ENCODE measurements at places on chromosomes 11 and 22. TPM values are rescaled to one million over a fixed set of nuclear protein-coding genes. Genes with fewer than 3 reads are reported as not detected.

LRRC55 gene
- not detected for total RNA-seq

NXPE4 gene
- total RNA-seq = not detected

C11orf54 gene
- total RNA-seq = 45.7 TPM

RTN4R gene
- total RNA-seq = 0.66 TPM

SMIM38 gene
- total RNA-seq = 8.9 TPM

GRCh38 chr11:120539667-120540369 is 28.3 kb downstream of the GRIK4 start:
- H3K27me3 ChIP-seq = no peaks in the 10 kb centered on the region
- H3K4me1 ChIP-seq = no peaks in the 10 kb centered on the region
- no peak overlapping the region for H3K4me3 ChIP-seq
- H3K27ac ChIP-seq = no peak overlapping the region

DNA sequence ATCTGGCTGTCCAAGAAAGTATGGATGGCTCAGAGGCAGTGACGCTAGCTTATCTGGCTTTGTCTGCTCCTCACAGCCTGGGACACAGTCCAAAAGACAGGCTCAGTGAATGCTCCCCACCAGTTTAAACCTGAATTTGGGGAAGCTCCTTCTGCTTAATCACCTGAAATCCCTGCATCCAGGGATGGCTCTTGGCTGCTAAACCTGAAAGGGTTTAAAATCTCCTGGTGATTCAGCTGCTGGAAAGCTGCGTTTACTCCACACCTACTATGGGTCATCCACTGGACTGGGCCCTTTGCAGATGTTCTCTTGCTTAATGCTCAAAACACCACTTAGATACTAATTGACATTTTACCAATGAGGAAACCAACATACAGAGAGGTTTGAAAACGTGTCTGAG is 302.0 kb upstream of the NARS2 start:
- H3K4me3 ChIP-seq = no peak overlapping the region
- DNase-seq = no peak
- no peaks in the 10 kb centered on the region for H3K36me3 ChIP-seq
- no peaks in the 10 kb centered on the region for H3K27me3 ChIP-seq
- H3K4me1 ChIP-seq = no peaks in the 10 kb centered on the region

- H3K27ac ChIP-seq = no peak overlapping the region
- H3K4me3 ChIP-seq = no peak overlapping the region
- no peak for DNase-seq
- H3K4me1 ChIP-seq = no peaks in the 10 kb centered on the region
- H3K36me3 ChIP-seq = no peaks in the 10 kb centered on the region
- H3K27me3 ChIP-seq = no peaks in the 10 kb centered on the region
These were observed 52.5 kb upstream of the CLDN5 start for GRCh38 chr22:19576460-19577421.

- H3K4me3 ChIP-seq = peak overlapping the region; percentile 99
- no peaks in the 10 kb centered on the region for H3K27me3 ChIP-seq
- peaks cover 42% of the 10 kb centered on the region for H3K4me1 ChIP-seq
- H3K27ac ChIP-seq = peak overlapping the region; percentile 89
These were observed 781 bp downstream of the NECTIN1 start for GRCh38 chr11:119728211-119728626.

GRCh38 chr11:109264128-109264527 is 157.9 kb upstream of the C11orf87 start:
- H3K4me1 ChIP-seq = no peaks in the 10 kb centered on the region
- DNase-seq = peak; percentile 14
- no peaks in the 10 kb centered on the region for H3K27me3 ChIP-seq
- no peaks in the 10 kb centered on the region for H3K36me3 ChIP-seq
- no peak overlapping the region for H3K27ac ChIP-seq
- H3K4me3 ChIP-seq = no peak overlapping the region

DNA sequence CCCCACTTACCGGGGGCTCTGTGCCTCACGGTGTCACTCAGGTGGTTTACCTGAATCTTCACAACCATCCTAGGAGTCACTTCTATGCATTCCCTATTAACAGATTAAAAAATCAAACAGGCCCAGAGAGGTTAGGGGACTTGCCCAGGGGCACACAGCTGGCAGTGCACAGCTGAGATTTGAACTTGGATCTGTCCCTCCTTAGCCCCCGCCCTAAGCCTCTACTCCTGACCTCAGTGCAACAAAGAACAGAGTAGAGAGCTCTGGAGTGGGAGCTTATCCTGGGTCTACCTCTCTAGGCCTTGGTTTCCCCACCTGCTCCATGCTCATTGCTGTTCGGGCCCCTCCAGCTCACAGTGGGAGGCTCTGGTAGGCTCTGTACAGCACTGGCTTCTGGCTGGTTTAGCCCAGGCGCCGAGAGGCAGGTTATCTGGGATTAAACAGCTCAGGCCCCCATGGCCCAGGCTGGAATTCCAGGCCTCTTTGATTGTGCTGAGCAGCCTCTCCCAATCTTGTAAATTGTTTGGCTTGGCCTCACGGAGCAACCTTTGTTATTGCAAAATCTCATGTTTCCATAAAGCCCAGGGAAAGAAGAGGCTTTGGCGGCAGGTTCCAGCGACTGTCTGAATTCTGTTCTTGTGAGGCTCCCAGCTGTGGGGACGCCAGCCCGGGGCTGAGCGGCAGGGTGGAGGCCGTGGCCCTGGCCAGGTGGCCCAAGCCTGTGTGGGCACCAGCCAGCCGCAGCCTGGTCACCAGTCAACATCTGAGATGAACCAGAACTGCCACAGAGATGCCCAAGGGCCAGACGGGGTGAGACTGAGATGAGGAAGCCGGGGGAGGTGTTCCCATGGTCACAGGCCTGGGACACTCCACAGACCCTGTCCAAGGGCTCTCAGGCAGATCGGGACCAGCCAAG is 28.9 kb upstream of the SHISAL1 start:
- no peak overlapping the region for H3K27ac ChIP-seq
- no peaks in the 10 kb centered on the region for H3K27me3 ChIP-seq

- peak overlapping the region; percentile 73 for H3K27ac ChIP-seq
- H3K36me3 ChIP-seq = no peaks in the 10 kb centered on the region
- DNase-seq = peak; percentile 71
These were observed 11.8 kb downstream of the TIGD3 start for GRCh38 chr11:65366340-65366773.

- no peaks in the 10 kb centered on the region for H3K27me3 ChIP-seq
- DNase-seq = no peak
- H3K27ac ChIP-seq = no peak overlapping the region
- peaks cover 19% of the 10 kb centered on the region for H3K4me1 ChIP-seq
- no peaks in the 10 kb centered on the region for H3K36me3 ChIP-seq
These were observed 50.9 kb upstream of the HEPHL1 start for GRCh38 chr11:93969925-93970922.

- no peaks in the 10 kb centered on the region for H3K4me1 ChIP-seq
- H3K27me3 ChIP-seq = no peaks in the 10 kb centered on the region
- no peak for DNase-seq
- no peaks in the 10 kb centered on the region for H3K36me3 ChIP-seq
- no peak overlapping the region for H3K27ac ChIP-seq
These were observed 8.7 kb upstream of the MPEG1 start for GRCh38 chr11:59221441-59221840.

DNA sequence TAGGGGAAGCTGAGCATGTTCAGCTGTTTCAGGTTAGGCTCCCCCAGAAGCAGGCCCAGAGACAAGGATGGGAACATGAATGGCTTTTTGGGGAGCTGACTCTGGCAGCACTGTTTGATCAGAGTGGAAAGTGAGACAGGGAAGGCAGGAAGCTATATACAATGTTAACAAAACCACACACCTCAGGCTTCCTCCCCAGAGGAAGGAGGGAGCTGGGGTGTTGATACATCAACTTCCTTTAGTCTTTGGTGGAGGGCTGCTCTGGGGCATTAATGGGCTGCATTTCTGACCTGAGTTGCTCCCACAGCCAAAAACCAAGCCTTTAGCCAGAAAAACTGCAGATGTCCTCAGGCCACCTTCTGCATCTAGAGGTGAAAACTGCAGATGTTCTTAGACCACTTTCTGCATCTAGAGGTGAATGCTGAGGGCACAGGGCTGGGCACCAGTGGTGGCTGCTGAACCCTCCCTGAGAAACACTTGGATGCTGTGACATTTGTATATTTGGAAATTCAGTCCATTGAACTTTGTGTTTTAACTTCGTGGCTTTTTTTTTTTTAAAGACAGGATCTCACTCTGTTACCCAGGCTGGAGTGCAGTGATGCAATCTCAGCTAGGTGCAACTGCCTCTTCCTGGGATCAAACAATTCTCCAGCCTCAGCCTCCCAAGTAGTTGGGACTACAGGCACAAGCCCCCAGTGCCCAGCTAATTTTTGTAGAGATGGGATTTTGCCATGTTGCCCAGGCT is 49.9 kb downstream of the KIAA1671 start:
- H3K4me3 ChIP-seq = no peak overlapping the region
- no peak overlapping the region for H3K27ac ChIP-seq
- no peaks in the 10 kb centered on the region for H3K27me3 ChIP-seq
- no peaks in the 10 kb centered on the region for H3K36me3 ChIP-seq

GRCh38 chr11:61429346-61429690 is 457 bp downstream of the CPSF7 start:
- no peaks in the 10 kb centered on the region for H3K27me3 ChIP-seq
- H3K4me1 ChIP-seq = peaks cover 31% of the 10 kb centered on the region
- DNase-seq = peak; percentile 43
- peak overlapping the region; percentile 71 for H3K4me3 ChIP-seq
- peaks cover 14% of the 10 kb centered on the region for H3K36me3 ChIP-seq

DNA sequence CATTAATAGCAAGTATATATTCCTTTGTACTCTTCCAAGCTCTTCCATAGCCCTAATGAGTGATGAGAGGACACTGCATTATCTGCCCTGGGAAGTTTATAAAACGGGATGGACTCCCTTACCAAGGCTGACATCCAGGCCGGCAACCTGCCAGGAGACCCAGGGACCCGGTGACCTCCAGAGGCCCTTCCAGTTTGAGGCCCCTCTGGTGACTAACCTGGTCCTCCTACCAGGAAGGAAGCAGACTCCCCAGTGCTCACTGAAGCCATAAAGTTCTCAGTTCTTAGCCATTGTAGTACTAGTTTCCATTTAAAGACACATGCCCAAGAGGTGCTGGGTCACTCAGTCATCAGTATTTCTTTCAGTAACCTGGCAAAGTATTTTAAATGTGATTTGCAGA is 345.4 kb downstream of the TENM4 start:
- H3K27ac ChIP-seq = no peak overlapping the region
- DNase-seq = no peak
- no peaks in the 10 kb centered on the region for H3K4me1 ChIP-seq
- no peaks in the 10 kb centered on the region for H3K36me3 ChIP-seq
- H3K4me3 ChIP-seq = no peak overlapping the region

- no peak overlapping the region for H3K27ac ChIP-seq
- H3K27me3 ChIP-seq = no peaks in the 10 kb centered on the region
- H3K36me3 ChIP-seq = no peaks in the 10 kb centered on the region
- no peaks in the 10 kb centered on the region for H3K4me1 ChIP-seq
These were observed 10.2 kb downstream of the MS4A10 start for GRCh38 chr11:60795291-60795690.

DNA sequence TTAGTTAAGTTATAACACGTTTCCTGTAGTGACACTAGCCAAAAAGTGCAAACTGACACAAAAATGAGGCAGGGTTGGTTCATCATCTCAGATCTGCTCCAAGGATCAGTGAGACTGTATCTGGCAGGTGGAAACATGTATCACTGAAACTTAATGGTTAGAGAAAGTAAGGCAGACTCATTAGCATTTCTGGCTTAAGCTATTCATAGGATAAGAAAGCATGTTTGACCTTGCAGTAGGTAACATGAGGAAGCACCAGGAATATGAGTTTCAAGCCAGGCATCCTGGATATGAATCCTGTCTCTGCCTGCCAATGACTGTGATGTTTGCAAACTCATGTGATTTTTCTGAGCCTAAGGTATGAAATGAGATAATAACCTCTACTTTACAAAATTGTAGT is 732.1 kb downstream of the NELL1 start:
- H3K27ac ChIP-seq = no peak overlapping the region
- H3K4me1 ChIP-seq = no peaks in the 10 kb centered on the region
- no peaks in the 10 kb centered on the region for H3K36me3 ChIP-seq
- no peak overlapping the region for H3K4me3 ChIP-seq

Data from body of pancreas (tissue), 4 donors.